ENCODE measurements at places on chromosomes 16 and 17.

DNA sequence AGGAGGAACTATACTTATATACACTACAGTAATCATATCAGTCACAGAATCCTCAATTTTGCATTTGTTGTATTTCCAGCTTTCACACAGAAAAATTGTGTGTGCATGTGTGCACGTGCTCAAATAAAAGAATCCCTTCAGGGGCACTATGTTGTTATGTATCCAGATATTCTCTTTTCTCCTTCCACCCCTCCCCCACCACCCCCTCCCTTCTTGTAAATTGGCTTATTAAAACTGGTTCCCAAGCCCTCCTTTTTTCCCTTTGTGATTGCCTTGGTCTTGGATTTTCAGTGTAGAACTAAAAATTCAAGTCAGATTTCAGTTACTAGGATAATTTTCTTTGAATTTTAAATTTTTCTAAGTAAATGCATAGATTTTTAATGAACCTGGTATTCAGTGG is 86.3 kb downstream of the WNT3 start:
- no peak for DNase-seq

GRCh38 chr17:42062681-42063080 is 12.3 kb upstream of the C17orf113 start:
- no peak for DNase-seq

- DNase-seq = no peak
Measured at GRCh38 chr17:49727380-49727779, 19.6 kb upstream of the SLC35B1 start.

DNA sequence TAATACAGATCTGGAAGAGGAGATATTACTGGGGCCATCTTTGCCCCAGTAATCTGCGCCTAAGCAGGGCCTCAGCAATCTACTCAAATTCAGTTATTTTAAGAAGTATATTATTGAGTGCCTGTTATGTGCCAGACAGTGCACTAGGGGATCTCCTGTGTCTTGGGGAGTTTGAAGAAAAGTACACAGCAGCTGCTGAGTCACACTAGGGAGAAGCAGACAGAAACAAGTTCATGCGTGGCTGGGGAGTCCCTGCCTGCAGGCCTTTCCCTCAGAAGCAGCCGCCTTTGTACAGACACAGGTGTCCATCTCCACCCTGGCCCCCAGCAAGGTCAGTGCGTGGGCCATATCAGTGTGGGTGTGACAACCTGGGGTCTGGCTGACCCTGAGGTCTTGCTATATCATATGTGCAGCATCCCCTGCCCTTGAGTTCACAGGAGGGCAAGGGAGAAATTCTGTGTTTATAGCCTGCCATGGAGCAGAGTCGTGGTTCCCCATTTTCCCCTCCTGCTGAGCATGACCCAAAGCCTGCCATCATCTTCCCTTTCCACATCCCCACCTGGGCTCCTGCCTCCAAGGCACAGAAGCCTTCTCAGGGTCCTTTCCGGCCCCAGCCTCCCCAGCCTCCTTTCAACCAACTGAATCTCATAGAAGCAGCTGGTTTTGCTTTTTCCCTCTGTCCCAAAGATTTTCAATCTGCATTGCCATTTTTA is 229.9 kb upstream of the SDK2 start:
- no peak for DNase-seq

GRCh38 chr16:67539271-67539670 is 10.6 kb downstream of the RIPOR1 start:
- DNase-seq = no peak

GRCh38 chr16:17561056-17561455 is 90.3 kb upstream of the XYLT1 start:
- no peak for DNase-seq

DNA sequence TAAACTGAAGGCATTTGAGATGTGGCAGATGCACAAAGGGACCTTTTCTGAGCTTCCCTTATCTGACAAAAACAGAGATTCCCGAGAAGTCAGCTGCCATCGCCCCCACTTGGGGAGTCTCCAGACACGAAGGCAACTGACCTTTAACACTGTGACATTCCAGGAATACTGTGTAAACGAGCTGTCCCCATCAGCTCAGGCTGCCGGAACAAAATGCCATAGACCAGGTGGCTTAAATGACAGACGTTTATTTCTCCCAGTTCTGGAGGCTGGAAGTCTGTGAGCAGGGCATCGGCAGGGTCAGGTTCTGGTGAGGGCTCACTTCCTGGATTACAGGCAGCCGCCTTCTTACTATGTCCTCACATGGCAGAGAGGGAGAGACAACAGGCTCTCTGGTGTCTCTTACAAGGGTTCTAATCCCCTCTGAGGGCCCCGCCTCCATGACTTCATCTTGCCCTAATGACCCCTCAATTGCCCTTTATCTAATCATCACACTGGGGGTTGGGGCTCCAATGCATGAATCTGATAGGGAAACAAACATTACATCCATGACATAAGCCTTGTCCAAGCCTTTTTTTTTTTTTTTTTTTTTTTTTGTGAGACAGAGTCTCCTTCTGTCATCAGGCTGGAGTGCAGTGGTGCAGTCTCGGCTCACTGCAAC is 178.5 kb upstream of the RPL38 start:
- no peak for DNase-seq

GRCh38 chr16:54136276-54136625 is 150.3 kb downstream of the IRX3 start:
- no peak for DNase-seq

GRCh38 chr17:29250666-29251065 is 4.0 kb downstream of the CRYBA1 start:
- DNase-seq = no peak

GRCh38 chr16:65125322-65125721 is 3.5 kb upstream of the CDH11 start:
- no peak for DNase-seq

GRCh38 chr17:57502811-57503241 is 242.3 kb downstream of the CCDC182 start:
- DNase-seq = no peak

- no peak for DNase-seq
Measured at GRCh38 chr17:74417178-74418045, 14.5 kb upstream of the GPRC5C start.

GRCh38 chr16:8851761-8852403 is 16.9 kb downstream of the CARHSP1 start:
- DNase-seq = no peak

- no peak for DNase-seq
Measured at GRCh38 chr16:57527610-57528360, 8.6 kb downstream of the CCDC102A start.

GRCh38 chr16:23334950-23335349 is 32.8 kb downstream of the SCNN1B start:
- DNase-seq = no peak

GRCh38 chr16:57601801-57602478 is 26.5 kb upstream of the ADGRG1 start:
- no peak for DNase-seq

DNA sequence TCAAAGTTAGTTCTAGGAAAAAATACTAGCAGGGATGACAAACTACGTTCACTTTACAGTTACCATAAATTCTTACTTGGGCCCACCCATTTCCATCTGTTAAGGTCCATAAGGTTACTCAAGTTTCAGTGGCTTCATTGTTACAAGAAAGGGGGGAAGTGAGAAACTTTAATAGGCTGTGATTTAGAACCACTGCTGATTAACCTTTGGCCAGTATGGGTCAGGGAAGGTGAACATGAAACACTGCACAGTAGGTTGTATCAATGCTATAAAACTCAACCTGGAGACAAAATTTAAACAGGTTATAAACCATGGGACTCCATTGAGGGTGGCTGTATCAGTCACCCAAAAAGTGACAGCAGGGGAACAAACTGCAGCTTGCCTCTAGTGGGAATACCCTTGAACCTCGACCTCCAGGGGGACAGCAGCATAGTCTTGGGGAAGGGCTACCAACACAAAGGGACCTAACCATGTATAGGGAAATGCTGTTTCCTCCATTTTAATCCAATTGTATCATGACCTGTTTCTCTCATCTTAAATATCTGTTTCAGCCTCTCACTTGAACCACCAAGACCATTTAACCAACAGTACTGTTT is 10.4 kb downstream of the PTRH2 start:
- no peak for DNase-seq

- no peak for DNase-seq
Measured at GRCh38 chr17:323181-323580, 29.4 kb downstream of the RPH3AL start.

DNA sequence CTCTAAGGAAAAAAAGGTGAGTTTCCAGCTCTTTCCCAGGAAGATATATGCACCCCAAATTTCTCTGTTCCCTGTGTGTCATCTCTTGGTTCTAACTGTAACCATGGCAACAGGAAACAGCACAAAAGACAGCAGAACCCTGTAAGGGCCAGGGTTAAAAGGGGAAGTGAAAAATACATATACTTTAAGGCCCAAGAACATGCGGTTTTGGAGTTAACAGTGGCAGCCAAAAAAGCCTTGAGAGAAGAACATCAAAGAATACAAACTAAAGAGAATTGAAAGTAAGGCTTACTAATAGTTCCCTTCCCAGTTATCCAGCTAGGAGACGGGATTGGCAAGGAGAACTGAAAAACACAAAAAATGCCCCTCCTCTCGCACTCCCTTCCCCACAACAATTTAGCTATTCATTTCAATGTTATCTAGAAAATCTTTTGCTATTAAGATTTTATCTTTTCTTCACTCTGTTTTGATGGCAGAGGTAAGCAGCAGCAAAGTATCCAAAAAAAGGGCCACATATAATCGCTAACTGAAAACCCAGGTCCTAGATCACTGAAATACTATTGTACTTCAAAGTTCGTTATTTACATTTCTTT is 1.5 kb downstream of the SPOP start:
- DNase-seq = no peak

GRCh38 chr16:177394-177822 is 928 bp downstream of the HBA1 start:
- no peak for DNase-seq

DNA sequence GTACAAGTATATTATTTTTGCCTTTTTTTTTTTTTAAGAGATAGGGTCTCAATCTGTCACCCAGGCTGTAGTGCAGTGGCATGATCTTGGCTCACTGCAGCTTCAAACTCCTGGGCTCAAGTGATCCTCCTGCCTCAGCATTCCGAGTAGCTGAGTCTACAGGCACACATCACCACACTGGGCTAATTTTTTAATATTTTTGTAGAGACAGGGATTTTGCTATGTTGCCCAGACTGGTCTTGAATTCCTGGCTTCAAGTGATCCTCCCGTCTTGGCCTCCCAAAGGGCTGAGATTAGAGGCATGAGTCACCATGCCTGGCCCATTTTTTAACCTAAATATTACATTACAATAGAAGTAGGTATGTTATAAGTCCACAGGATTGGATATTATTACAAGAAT is 3.2 kb downstream of the TERB1 start:
- DNase-seq = no peak

GRCh38 chr16:54801057-54801844 is 129.4 kb upstream of the IRX5 start:
- no peak for DNase-seq

DNA sequence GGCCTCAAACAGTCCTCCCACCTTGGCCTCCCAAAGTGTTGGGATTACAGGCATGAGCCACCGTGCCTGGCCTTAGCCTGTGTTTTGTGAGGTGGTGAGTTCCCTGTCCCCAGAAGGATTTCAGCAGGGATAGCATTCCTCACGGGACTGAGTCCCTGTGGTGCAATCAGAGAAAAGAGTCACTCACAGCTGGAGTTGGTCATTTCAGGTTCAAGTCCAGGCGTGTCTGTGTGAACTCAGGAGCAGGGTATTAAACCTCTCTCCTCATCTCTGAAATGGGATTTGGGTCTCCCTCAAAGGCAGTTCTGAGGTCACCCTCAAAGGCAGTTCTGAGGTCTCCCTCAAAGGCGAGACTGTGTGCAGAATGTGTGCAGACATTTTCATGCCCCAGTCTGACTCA is 28.6 kb downstream of the NPTX1 start:
- DNase-seq = no peak

DNA sequence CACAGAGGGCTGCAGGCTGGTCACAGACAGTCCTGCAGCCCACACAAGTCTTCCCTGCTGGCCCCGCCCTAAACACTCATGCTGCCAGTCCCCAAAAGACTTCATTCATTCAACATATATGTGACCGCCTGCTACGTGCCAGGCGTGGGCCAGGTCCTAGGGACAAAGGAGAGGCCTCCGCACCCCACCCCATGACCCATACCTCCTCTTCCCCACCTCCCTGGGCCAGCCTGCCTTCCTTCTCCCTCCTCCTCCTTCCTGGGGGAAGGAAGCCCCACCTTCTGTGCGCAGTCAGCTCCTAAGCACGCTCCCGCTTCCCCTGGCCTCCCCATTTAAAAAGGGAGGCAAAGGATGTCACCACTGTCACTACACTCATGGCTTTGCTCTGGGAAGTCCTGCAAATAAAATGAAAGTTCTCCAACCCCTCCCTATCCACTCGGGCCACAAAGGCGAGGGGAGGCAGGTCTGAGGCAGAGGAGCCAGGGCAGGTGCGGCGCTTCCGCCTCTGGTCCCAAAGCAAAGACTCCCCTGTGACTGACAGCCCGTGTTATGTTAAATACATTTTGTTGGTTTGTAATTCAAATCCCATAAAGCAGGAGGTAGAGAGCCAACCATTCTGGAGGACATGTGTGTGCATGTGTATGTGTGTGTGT is 9.0 kb downstream of the DNAAF8 start:
- no peak for DNase-seq

GRCh38 chr16:61820398-61820797 is 215.8 kb downstream of the CDH8 start:
- no peak for DNase-seq

GRCh38 chr17:11539637-11540036 is 58.6 kb upstream of the DNAH9 start:
- no peak for DNase-seq

DNA sequence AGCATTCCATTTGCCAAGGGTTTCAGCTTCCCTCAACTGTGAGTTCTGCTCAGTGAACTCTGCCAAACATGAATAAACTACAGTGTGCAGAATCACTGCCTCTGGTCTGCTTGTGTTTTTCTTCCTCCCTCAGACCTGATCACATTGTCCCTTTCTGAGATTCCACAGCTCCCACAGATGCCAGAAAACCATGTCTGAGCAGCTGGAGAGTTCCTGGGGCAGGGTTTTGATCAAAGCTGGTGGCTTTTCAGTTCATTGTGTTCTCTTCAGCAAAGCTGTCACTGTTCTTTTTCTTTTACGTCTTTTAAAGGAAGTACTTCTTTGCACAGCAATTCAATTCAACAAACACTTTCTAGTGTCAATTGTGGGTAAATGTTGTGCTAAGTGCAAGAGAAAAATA is 555.8 kb downstream of the RBFOX1 start:
- no peak for DNase-seq

GRCh38 chr17:66461343-66461995 is 159.1 kb downstream of the PRKCA start:
- DNase-seq = no peak

- DNase-seq = no peak
Measured at GRCh38 chr16:89269805-89270665, 52.5 kb downstream of the ZNF778 start.

DNA sequence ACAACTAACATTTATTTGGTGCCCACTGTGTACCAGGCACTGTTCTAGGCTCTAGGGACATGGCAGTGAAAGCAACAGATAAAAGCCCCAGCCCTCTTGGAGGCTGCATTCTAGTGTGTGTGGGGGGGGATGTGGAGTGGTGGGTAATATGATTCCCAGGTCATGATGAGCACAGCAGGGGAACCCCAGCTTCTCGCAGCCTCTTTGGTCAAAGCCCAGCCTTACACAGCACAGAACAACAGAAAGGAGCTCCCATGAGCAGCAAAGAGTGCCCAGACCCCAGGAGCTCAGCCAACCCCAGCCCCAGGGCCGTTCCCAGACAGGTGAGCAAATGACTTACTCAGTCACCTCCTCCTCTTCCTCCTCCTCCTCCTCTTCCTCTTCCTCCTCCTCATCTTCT is 21.9 kb downstream of the CNGB1 start:
- DNase-seq = no peak
